ENCODE measurements at places on chromosomes 1 and 21. TPM values are rescaled to one million over a fixed set of nuclear protein-coding genes. Genes with fewer than 3 reads are reported as not detected.
A peak's percentile ranks its signal among the peaks of the same experiment; 100 is the strongest.

- H3K27me3 ChIP-seq = no peaks in the 10 kb centered on the region
- H3K36me3 ChIP-seq = peaks cover 13% of the 10 kb centered on the region
- DNase-seq = no peak
- H3K27ac ChIP-seq = no peak overlapping the region
- H3K4me1 ChIP-seq = no peaks in the 10 kb centered on the region
- H3K4me3 ChIP-seq = no peak overlapping the region
Measured at GRCh38 chr21:39063517-39063916, 119.7 kb downstream of the PSMG1 start.

The MAP1LC3C gene
- total RNA-seq = 1.5 TPM

DNA sequence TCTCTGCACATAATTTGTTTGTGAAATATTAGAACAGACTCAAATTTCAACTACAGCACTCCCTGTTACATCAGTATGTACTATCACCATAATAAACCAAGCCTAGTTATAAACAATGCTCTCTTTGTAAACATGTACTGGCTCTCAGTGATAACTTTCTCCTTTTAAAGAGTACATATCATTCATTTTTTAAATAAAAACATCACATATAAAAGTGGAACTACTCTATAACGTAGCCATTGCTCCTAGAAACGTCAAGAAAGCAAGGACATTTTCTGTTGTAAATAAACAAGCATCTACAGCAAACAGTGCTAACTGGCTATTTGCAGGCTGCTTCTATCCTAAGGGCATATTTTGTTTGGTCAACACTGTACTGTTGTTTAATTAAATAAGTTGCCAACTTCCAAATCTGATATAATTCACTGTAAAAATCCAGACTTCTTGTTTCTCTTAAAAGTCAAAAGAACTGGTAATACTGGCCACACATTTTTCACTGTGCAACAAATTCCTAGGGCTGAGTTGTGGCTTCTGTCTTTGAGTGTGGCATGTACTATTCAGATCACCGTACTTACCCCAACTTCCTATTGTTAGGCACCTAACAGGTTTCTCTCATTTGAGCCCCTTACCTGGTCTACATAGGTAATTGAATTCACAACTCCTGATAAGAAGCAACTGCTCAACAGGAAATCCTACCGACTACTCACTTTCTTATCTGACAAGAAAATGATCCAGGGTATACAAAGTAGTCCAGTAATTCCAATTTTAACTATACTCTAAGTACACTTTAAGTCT is 111.9 kb downstream of the DENND1B start:
- peaks cover 11% of the 10 kb centered on the region for H3K4me1 ChIP-seq
- no peaks in the 10 kb centered on the region for H3K27me3 ChIP-seq
- no peak overlapping the region for H3K4me3 ChIP-seq
- H3K27ac ChIP-seq = no peak overlapping the region
- DNase-seq = no peak

GRCh38 chr1:201906336-201906735 is 17.6 kb downstream of the SHISA4 start:
- H3K36me3 ChIP-seq = no peaks in the 10 kb centered on the region
- no peak overlapping the region for H3K27ac ChIP-seq
- H3K4me1 ChIP-seq = no peaks in the 10 kb centered on the region
- H3K27me3 ChIP-seq = no peaks in the 10 kb centered on the region

GRCh38 chr1:172602706-172603105 is 56.2 kb upstream of the FASLG start:
- no peaks in the 10 kb centered on the region for H3K27me3 ChIP-seq
- no peak for DNase-seq
- no peak overlapping the region for H3K27ac ChIP-seq
- peaks cover 22% of the 10 kb centered on the region for H3K36me3 ChIP-seq
- H3K4me1 ChIP-seq = no peaks in the 10 kb centered on the region

The SLAMF8 gene
- not detected for total RNA-seq

DNA sequence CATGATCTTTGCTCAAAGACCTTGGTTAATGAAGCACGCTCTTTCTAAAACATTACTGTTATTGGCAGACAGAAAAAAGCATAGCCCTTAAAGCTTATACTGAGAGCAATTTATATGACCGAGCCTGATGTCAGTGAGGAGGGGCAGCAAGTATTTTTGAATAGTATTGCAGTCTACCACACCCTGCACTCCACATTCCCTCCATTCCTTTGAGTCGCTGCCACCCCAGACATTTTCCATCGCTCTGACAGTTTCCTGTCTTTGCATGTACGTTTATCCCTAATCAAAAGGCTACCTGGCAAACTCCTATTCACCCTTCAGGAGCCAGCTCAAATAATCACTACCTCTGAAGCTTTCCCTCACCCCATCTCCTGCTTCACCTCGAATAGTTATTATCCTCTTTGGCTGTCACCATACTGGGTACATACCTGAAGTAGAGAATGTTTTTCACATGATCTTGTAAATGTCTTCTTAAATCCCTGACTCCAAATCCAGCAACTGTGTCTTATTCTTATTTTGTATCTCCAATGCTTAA is 5.5 kb upstream of the JUN start:
- peaks cover 14% of the 10 kb centered on the region for H3K4me1 ChIP-seq
- DNase-seq = no peak
- H3K27me3 ChIP-seq = peaks cover 10% of the 10 kb centered on the region
- H3K4me3 ChIP-seq = no peak overlapping the region

The DYNLT5 gene
- total RNA-seq = 1.6 TPM

DNA sequence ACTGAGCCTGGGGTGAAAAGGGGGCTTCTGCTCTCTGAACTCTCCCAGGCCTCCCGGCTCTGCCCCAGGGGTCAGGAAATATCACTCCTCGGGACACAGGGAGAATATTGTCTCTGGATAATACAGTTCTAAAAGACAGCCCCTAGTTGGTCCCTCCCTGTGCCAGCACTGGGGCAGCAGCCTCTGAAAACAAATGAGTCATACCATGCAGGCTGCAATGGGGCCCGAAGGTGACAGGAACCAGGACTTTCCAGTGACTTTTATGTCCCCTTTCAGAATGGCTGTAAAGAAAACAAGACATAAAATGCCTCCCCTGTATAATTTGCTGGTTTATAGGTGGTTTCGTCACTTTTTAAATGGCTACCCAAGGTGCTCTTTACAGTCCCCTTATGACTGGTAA is 360.0 kb downstream of the NPHP4 start:
- no peak overlapping the region for H3K4me3 ChIP-seq
- no peaks in the 10 kb centered on the region for H3K4me1 ChIP-seq
- no peak overlapping the region for H3K27ac ChIP-seq
- peaks cover 29% of the 10 kb centered on the region for H3K36me3 ChIP-seq

The SLC9C2 gene
- total RNA-seq = not detected

- peaks cover 8% of the 10 kb centered on the region for H3K27me3 ChIP-seq
- peaks cover 14% of the 10 kb centered on the region for H3K4me1 ChIP-seq
- H3K27ac ChIP-seq = no peak overlapping the region
- no peak overlapping the region for H3K4me3 ChIP-seq
- DNase-seq = no peak
- peaks cover 3% of the 10 kb centered on the region for H3K36me3 ChIP-seq
Measured at GRCh38 chr1:221708987-221709386, 32.9 kb downstream of the DUSP10 start.

GRCh38 chr1:84693005-84693404 is 2.7 kb upstream of the SSX2IP start:
- peaks cover 36% of the 10 kb centered on the region for H3K4me1 ChIP-seq
- peaks cover 4% of the 10 kb centered on the region for H3K36me3 ChIP-seq
- H3K27me3 ChIP-seq = no peaks in the 10 kb centered on the region
- H3K4me3 ChIP-seq = no peak overlapping the region

- no peak overlapping the region for H3K4me3 ChIP-seq
- H3K36me3 ChIP-seq = no peaks in the 10 kb centered on the region
- no peak for DNase-seq
- peaks cover 14% of the 10 kb centered on the region for H3K4me1 ChIP-seq
- no peak overlapping the region for H3K27ac ChIP-seq
- no peaks in the 10 kb centered on the region for H3K27me3 ChIP-seq
Measured at GRCh38 chr1:66248746-66249145, 285.2 kb upstream of the SGIP1 start.

The S100A3 gene
- not detected for total RNA-seq

GRCh38 chr1:213389061-213389581 is 338.1 kb downstream of the RPS6KC1 start:
- H3K4me1 ChIP-seq = peaks cover 11% of the 10 kb centered on the region
- H3K4me3 ChIP-seq = no peak overlapping the region
- no peak for DNase-seq
- no peak overlapping the region for H3K27ac ChIP-seq

GRCh38 chr1:54398963-54399528 is 7.1 kb downstream of the SSBP3 start:
- no peak for DNase-seq
- H3K4me3 ChIP-seq = no peak overlapping the region

DNA sequence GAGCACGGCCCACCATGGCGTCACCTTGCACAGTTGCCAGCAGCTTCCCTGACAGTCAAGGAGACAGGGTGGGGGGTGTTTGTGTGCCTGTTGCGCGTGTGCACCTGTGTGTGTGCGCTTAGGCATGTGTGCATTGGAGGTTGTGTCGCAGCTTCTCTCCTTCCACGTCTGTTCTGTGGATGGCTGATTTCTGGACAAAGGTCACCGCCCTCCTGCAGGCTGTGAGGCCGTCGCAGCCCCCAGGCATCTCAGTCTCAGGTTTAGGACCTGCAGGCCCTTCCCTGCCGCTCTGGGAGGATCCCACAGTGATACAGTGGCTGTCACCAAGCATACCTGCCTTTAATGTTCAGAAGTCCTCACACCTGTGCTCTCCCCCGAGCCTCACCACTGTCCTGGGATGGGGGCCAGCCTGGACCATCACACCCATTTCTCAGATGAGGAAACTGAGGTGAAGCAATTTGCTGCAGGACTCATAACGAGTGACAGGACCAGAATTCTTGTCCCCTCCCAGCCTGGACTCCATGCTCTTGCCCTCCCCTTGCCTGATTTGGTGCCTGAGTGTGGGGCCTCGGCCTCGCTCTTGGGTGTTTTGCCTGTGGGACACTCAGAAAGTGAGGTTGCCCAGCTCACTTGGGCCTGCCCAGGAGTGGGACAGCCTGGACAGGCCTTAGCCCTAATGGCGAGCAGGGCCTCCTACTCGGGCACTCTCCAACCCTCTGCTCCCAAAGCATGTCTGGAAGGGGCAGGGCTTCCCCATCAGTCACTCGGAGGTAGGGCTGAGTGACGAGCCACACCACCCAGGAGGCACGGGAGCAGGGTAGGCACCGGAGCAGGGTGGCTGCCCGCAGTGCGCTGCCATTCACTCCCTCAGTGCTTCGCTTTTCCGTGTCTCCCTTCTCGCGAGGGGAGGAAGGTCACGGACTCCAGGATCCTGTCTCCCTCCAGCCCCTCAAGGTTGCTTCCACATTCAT is 22.6 kb downstream of the COQ8A start:
- peaks cover 19% of the 10 kb centered on the region for H3K36me3 ChIP-seq
- no peaks in the 10 kb centered on the region for H3K4me1 ChIP-seq
- no peak overlapping the region for H3K4me3 ChIP-seq
- DNase-seq = no peak
- no peak overlapping the region for H3K27ac ChIP-seq

The TNFRSF14 gene
- total RNA-seq = 0.87 TPM

The OR6K3 gene
- total RNA-seq = not detected

DNA sequence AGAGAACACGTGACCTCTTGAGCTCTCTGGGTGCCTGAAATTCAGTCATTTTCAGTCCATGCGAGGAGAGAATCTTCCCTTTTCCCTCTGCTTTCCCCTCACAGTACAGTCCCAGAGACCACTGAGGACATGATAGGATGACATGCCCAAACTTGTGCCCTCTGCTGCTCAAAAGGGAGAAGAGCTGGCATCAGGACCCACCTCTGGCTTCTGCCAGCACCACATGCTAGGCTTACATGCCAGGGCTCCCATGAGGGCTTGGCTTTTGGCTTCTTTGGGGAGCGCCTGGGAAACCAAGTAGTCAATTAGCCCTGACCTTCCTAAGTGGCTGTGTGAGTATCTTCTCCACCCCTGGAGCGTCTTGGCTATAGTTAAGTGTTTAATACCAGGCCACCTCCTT is 13.8 kb upstream of the KCNQ4 start:
- H3K36me3 ChIP-seq = peaks cover 53% of the 10 kb centered on the region
- no peak for DNase-seq
- H3K4me1 ChIP-seq = peaks cover 42% of the 10 kb centered on the region
- H3K27ac ChIP-seq = peak overlapping the region; percentile 84

- peaks cover 48% of the 10 kb centered on the region for H3K4me1 ChIP-seq
- H3K4me3 ChIP-seq = no peak overlapping the region
- no peak for DNase-seq
- H3K27ac ChIP-seq = peak overlapping the region; percentile 73
- peaks cover 53% of the 10 kb centered on the region for H3K36me3 ChIP-seq
Measured at GRCh38 chr1:233182587-233182986, 112.9 kb downstream of the PCNX2 start.

DNA sequence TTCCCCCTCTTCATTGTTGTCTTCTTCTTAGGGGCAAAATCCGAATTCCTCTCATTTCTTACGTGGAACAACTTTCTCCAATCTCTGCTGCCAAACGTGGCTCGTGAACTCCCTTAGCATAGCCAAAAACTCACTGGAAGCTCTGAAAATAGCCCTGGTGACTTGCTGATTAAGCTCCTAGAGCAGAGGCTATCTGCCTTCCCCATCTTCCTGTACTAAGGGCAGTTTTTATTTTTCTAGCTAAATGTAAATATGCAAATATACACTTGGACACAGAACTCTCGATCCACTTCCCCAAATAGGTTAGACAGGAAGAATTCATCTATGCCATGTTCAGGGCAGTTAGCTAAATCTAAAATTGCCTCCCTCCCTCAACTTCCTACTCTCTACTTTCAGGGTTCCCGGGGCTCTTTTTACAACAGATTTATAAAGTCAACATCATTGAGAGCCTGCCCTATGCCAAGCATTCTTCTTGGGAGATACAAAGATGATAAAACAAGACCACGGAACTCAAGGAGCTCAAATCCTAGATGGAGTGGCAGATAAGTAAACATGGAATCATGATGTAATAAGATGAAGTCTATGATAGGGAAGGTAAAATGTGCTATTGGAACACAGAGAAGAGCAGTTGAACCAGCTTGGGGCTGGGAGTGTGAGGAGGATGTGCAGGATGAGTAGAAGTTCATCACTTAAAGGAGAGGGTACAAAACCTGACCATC is 59.4 kb upstream of the FMOD start:
- H3K36me3 ChIP-seq = peaks cover 19% of the 10 kb centered on the region
- DNase-seq = no peak
- H3K4me3 ChIP-seq = no peak overlapping the region
- H3K27me3 ChIP-seq = peaks cover 25% of the 10 kb centered on the region
- H3K4me1 ChIP-seq = no peaks in the 10 kb centered on the region
- no peak overlapping the region for H3K27ac ChIP-seq

GRCh38 chr1:21869620-21870121 is 57.6 kb downstream of the LDLRAD2 start:
- H3K27me3 ChIP-seq = no peaks in the 10 kb centered on the region
- H3K27ac ChIP-seq = no peak overlapping the region
- H3K4me1 ChIP-seq = peaks cover 26% of the 10 kb centered on the region

GRCh38 chr1:166907763-166908162 is 31.7 kb upstream of the TADA1 start:
- peaks cover 17% of the 10 kb centered on the region for H3K36me3 ChIP-seq
- H3K4me1 ChIP-seq = no peaks in the 10 kb centered on the region
- H3K4me3 ChIP-seq = no peak overlapping the region
- H3K27ac ChIP-seq = no peak overlapping the region

The LCE2A gene
- not detected for total RNA-seq

GRCh38 chr21:46114963-46115362 is 17.1 kb downstream of the COL6A2 start:
- peaks cover 36% of the 10 kb centered on the region for H3K36me3 ChIP-seq
- no peak overlapping the region for H3K4me3 ChIP-seq
- no peak for DNase-seq
- no peak overlapping the region for H3K27ac ChIP-seq
- H3K27me3 ChIP-seq = no peaks in the 10 kb centered on the region
- no peaks in the 10 kb centered on the region for H3K4me1 ChIP-seq

The SERTAD4 gene
- 2.7 TPM for total RNA-seq

The MYCL gene
- total RNA-seq = 32.2 TPM

- DNase-seq = no peak
- H3K27ac ChIP-seq = no peak overlapping the region
- H3K4me3 ChIP-seq = no peak overlapping the region
- no peaks in the 10 kb centered on the region for H3K27me3 ChIP-seq
- no peaks in the 10 kb centered on the region for H3K36me3 ChIP-seq
- H3K4me1 ChIP-seq = no peaks in the 10 kb centered on the region
Measured at GRCh38 chr1:210940081-210940617, 193.8 kb downstream of the KCNH1 start.
